Tibial artery (tissue), 4 donors: ENCODE measurements at places on chromosomes 16 and 17.
A peak's percentile ranks its signal among the peaks of the same experiment; 100 is the strongest.

GRCh38 chr17:60231234-60231633 lies 81.5 kb downstream of the CA4 start:
- DNase-seq: no peak

GRCh38 chr16:57372372-57373116 lies at the start of gene CX3CL1:
Gene CX3CL1 (plus strand): TSS chr16:57372490. CDS start chr16:57372569, 79 bp downstream.
- peak; percentile 85 for DNase-seq

DNA sequence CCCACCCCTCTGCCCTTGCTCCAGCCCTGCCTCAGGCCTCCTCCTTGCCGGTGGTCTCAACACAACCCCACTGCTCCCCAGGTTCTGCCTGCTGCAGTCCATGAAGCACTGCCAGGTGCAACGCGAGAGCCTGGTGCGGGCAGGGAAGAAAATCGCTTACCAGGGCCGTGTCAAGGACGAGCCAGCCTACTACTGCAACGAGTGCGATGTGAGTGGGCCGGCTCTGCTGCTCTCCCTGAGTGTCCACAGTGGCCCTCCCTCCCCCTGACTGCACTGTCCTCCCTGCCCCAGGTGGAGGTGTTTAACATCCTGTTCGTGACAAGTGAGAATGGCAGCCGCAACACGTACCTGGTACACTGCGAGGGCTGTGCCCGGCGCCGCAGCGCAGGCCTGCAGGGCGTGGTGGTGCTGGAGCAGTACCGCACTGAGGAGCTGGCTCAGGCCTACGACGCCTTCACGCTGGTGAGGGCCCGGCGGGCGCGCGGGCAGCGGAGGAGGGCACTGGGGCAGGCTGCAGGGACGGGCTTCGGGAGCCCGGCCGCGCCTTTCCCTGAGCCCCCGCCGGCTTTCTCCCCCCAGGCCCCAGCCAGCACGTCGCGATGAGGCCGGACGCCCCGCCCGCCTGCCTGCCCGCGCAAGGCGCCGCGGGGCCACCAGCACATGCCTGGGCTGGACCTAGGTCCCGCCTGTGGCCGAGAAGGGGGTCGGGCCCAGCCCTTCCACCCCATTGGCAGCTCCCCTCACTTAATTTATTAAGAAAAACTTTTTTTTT lies 1.8 kb upstream of the TMEM88 start:
- DNase-seq: peak; percentile 64

GRCh38 chr17:10471858-10472257 lies 2.5 kb upstream of the MYH4 start:
- DNase-seq: no peak

DNA sequence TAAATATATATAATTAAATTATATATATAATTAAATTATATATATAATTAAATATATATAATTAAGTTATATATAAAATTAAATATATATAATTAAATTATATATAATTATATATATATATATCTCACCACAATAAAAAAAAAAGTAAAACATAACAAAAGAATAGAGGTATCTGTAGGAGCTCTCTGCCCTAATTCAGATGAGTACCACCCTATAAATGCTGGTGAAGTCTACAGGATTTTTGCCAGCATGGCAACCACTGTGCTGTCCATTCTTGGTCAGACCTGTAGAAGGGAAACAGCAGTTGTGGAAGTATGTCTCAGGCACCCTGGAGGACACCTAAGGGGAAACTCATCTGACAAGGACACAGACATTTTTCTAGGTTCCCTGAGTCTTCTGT lies 259.7 kb downstream of the PRKCA start:
- no peak for DNase-seq

DNA sequence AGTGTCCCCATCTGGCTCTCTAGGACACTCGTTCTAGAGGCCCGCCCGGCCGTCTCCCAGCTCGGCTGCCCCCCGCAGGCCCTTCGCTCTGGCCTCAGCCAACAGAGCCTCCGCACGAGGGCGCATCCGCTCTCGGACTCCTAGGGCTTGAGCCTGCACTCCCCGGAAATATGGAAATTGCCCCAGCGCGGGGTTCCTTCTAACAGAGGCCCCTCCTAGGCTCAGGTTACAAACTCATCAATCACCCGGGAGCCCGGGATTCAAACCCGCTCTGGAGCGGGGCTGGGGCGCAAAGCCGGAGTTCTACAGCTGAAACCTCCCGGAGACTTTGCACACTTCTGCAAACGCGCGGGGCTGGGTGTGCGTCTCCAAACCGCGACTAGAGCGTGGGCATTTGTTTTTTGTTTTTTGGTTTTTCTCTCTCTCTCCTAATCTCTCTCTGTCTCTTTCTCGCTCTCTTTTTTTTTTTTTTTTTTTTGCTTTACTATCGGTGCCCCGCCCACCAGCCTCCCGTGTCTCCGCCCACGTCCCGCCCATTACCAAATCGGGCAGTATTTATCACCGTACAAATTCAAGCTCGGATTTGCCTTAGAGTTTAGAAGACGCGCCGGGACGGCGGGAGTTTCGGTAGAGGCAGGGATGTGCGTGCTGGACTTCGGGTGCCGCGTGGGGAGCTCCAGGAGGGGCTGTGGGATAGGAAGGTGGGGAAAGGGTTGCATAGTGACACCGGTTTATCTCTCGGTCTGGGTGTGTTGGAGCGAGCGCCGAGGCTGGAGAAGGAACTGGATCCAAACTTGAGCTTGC lies 2.4 kb upstream of the FOXL1 start:
- DNase-seq: peak; percentile 94

GRCh38 chr17:9142772-9143494 lies 121.6 kb downstream of the NTN1 start:
- DNase-seq: no peak

DNA sequence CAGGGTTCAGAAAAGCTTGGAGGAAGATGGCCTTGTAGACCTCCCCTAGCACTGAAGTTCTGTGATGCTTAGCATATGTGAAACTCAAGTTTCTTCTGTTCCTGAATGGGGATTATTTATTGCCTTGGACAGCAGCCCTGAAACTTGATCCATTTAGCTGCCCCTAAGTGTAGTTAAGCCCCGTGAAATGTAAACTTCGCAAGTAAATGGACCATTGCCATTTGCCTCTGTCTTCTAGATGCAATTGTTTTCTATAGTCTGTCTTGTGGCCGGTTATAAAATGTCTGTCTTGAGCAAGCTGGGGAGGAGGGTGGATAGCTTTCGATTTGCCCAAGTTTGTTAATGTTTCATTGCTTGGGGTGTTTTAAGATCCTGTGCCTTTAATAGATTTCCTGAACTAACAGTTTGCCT lies 261.8 kb downstream of the CDH13 start:
- DNase-seq: no peak

GRCh38 chr16:23944381-23944780 lies 108.6 kb downstream of the PRKCB start:
- DNase-seq: no peak

DNA sequence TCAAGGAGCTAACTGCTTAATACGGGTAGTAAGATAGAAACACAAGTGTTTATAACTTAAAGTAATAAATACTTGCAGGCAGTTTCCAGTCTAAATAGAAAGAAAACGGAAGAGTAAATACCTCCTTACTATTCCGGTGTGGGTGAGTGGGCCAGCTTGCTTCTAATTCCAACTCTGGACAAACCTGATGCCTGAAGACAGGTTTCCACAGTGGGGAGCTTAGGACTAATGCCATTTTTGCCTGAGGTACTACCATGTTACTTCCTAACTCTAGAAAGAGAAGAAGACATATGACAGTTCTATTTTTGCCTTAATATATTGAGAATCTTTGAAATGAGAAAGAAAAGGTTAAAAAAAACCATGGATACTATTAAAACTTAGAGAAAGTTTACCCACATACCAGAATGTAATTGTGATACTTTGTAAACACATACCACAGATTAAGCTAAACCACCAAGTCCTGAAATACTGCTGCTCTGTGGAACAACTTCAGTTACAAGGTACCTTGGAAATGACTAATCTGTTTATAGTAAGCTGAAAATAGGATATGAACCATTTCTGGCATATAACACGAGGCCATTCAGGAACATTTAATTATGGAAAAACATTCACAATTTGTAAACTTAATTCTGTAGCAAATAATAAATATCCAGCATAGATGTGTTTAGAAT lies 70.2 kb downstream of the ZZEF1 start:
- no peak for DNase-seq

DNA sequence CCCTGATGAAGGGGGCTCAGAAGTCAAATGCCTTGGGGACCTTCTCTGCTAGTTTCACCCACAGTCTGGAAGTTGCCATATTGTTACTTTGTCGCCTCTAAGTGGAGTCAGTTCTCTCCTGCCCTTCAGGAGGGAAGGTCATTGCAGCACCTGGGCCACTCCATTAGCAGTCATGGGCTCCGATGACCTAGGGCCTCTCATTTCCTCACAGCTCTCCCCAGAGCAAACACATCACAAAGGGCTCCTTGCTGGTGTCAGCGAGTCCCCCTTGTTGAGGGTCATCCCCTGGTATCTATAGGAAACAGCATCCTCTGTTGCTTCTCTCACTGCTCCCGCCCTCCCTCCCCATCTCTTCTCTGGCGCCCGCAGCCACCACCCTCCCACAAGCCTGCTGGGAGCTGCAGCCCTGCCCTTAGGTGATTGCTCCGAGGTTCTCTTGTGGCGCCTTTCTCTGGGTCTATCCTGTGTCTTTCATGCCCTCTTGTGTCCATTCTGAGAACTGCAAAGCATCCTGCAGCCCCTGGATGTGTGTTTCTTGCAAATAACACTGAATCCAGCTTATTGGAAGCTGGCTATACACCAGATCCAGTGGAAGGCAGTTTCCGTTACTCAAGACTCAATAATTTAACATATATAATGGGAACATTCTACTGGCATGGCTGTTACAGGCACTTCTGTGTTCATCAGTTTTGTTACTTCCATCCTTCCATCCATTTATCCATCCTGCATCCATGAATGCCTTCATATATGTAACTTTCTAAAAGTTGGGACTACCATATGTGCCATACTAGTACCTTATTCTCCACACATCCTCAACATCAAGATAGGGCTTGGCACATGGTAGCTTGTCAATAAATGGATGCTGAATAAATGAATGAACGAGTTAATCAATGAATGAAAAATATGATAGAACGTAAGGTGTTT lies 21.2 kb downstream of the PDILT start:
- DNase-seq: peak; percentile 53

GRCh38 chr16:88866151-88866920 lies at the start of gene PABPN1L:
Gene PABPN1L (minus strand): TSS chr16:88866660. CDS start chr16:88866606, 54 bp downstream.
- no peak for DNase-seq

GRCh38 chr16:4511441-4512082 lies 27.0 kb downstream of the CDIP1 start:
- DNase-seq: no peak

DNA sequence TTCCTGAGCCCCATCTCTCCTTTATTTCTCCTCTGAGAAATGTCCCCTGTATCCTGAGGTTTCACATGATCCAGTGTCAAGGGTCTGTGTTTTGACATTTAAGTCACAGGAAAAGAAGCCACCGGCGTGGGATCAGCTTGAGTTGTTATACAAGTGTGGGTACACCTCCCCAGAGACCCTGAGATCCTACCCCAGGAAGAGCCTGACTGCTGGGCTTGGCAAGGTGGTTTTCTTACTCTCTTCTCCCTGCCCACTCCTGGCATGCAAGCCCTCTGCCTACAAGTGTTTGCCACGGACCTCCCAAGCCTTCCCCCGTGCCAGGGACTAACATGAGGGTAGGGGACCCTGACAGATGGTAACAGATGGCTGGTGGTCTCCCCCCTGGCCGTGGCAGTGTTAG lies 2.8 kb upstream of the ARHGAP27 start:
- no peak for DNase-seq

GRCh38 chr17:79191270-79191934 lies 116.8 kb downstream of the ENGASE start:
- DNase-seq: no peak

DNA sequence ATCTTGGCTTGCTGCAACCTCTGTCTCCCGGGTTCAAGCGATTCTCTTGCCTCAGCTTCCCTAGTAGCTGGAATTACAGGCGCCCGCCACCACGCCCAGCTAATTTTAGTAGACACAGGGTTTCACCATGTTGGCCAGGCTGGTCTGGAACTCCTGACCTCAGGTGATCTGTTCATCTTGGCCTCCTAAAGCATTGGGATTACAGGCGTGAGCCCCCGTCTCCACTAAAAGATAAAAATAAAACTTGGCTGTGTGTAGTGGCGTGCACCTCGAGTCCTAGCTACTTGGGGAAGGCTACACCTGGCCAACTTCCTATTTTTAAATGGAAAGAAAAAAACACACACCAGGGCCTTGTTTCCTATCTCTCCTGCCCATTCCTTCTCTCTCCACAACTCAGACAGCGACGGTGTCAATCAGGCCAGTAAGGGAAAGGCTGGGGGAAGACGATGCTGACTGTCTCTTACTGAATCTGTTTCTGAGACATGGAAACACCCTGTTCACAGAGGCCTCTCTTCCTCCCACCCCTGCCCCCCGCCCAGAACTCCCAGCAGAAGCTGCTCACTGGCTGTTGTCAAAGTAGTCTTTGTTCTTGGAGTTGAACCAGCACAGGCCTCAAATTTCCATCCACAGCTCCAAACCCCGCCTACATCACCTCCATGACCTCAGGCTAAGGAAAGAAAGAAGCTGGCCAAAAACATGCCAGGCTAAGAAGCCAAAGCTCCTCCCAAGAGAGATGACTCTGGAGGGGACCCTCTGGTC lies 96.6 kb downstream of the NXN start:
- peak; percentile 89 for DNase-seq

DNA sequence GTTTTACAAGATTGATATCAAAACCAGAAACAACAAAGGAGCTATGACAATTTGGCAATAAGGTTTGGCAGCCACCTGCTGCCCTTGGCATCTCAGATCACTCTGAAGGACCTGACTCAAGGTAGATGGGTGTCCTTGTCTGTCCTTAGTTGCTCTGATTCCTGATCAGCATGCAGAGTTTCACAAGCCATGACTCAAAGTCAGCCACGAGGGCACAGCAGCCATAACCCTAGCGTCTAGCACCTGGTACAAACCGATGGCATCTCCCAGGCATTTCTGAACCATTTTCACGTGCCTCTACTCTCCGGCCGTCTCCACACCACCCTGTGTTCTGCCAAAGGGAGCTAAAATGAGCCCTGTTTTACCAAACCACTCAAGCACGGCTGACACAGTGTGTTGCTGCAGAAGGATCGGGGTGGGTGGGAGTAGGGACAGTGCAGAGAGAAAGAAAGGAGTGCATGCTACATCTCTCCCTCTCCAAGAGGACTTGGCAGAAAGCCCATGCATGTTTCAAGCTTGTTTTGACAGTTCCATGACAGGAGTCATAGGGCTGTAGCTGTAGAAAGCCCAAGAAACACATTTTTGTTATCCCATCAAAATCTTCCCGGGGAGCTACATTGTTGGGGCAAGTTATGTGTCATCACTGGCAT lies 297.3 kb downstream of the ABCC12 start:
- DNase-seq: no peak

DNA sequence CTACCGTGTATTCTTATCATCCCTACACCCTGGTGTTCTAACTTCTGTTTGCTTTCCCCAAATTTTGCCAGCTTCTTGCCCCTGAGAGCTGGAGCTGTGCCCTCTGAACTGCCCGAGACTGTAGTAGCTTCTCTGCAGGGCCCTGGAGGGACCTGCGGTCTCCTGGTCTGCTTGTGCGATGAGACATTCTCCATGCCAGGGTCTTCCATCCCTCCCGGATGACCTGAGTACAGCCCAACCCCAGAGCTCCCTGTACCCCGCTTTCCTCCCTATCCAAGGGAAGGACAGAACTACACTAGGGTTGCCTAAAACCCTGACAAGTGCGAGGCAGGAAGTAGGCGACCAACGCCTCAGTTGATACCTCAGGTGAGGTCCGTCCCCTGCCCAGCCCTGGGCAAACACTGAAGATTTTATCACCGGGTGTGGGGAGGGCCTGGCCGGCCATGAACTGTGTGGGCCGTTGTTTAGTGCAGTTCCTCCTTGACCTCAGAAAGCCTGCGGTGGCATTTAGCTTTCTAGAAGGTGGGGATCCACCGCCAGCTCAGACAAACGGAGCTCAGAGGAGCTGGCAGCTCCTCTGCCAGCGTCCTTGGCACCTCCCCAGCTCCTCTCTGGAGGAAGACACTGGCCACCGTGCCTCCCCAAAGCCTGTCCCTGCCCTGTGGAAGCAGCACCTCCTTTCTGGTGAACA lies 13.7 kb downstream of the CANT1 start:
- peak; percentile 16 for DNase-seq
